Activated CD4-positive, alpha-beta T cell treated with anti-CD3 and anti-CD28 coated beads for 36 hours (primary cell): ENCODE measurements at places on chromosomes 7 and 10. TPM values are rescaled to one million over a fixed set of nuclear protein-coding genes. Genes with fewer than 3 reads are reported as not detected.

TAS2R41 gene
- not detected for total RNA-seq

PAOX gene
- total RNA-seq = 3.0 TPM

HOXA13 gene
- not detected for total RNA-seq

PLAC9 gene
- not detected for total RNA-seq

IDI2 gene
- total RNA-seq = not detected

SLC13A1 gene
- total RNA-seq = not detected

INA gene
- 0.35 TPM for total RNA-seq

TMEM213 gene
- total RNA-seq = not detected

AKR1C4 gene
- not detected for total RNA-seq

FANK1 gene
- 0.42 TPM for total RNA-seq

- no peak for DNase-seq
- H3K4me3 ChIP-seq = no peak overlapping the region
- H3K36me3 ChIP-seq = peaks cover 50% of the 10 kb centered on the region
- no peaks in the 10 kb centered on the region for H3K27me3 ChIP-seq
- H3K4me1 ChIP-seq = peaks cover 53% of the 10 kb centered on the region
- no peak overlapping the region for H3K27ac ChIP-seq
Measured at GRCh38 chr10:109898666-109899355, 24.5 kb downstream of the XPNPEP1 start.

GRCh38 chr10:114479836-114480235, 75.5 kb upstream of the AFAP1L2 start:
- H3K36me3 ChIP-seq = peaks cover 34% of the 10 kb centered on the region
- peak overlapping the region; percentile 34 for H3K27ac ChIP-seq
- H3K27me3 ChIP-seq = no peaks in the 10 kb centered on the region

- H3K4me1 ChIP-seq = no peaks in the 10 kb centered on the region
- no peak overlapping the region for H3K27ac ChIP-seq
- H3K27me3 ChIP-seq = peaks cover 3% of the 10 kb centered on the region
- no peak overlapping the region for H3K4me3 ChIP-seq
Measured at GRCh38 chr10:3548076-3548475, 236.9 kb downstream of the KLF6 start.

GRCh38 chr10:99827936-99828335, 45.5 kb downstream of the ABCC2 start:
- DNase-seq = no peak
- H3K4me3 ChIP-seq = no peak overlapping the region
- H3K36me3 ChIP-seq = peaks cover 6% of the 10 kb centered on the region
- H3K4me1 ChIP-seq = peaks cover 5% of the 10 kb centered on the region

- no peaks in the 10 kb centered on the region for H3K4me1 ChIP-seq
- H3K4me3 ChIP-seq = no peak overlapping the region
- no peaks in the 10 kb centered on the region for H3K27me3 ChIP-seq
- H3K36me3 ChIP-seq = peaks cover 6% of the 10 kb centered on the region
- no peak overlapping the region for H3K27ac ChIP-seq
Measured at GRCh38 chr10:101575580-101576210, 12.4 kb downstream of the POLL start.

GRCh38 chr7:106770191-106770590, 94.9 kb upstream of the PIK3CG start:
- DNase-seq = no peak
- H3K4me3 ChIP-seq = peak overlapping the region; percentile 5
- H3K4me1 ChIP-seq = peaks cover 70% of the 10 kb centered on the region
- no peaks in the 10 kb centered on the region for H3K27me3 ChIP-seq
- H3K27ac ChIP-seq = peak overlapping the region; percentile 77
- H3K36me3 ChIP-seq = peaks cover 4% of the 10 kb centered on the region

DNA sequence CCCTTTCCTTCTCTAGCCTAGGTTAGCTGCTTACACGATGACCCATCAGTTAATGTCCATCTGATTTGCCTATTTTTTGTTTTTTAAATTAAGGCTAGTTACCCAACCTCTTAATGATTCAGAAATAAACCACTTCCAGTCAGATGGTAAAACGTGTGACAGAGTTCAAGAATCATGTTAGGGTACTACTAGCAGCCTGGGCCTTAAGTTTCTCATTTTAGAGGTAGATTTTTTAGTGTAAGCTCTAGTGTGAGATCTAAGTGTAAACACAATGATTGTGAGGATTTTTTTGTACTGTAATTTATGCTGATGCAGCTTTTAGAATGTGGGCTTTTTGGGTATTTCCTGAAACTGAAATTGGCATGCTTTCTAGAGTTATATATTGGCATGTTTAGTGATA, 130.0 kb downstream of the CDK14 start:
- H3K4me3 ChIP-seq = no peak overlapping the region
- no peak overlapping the region for H3K27ac ChIP-seq
- no peaks in the 10 kb centered on the region for H3K36me3 ChIP-seq
- H3K4me1 ChIP-seq = no peaks in the 10 kb centered on the region
- no peak for DNase-seq

DNA sequence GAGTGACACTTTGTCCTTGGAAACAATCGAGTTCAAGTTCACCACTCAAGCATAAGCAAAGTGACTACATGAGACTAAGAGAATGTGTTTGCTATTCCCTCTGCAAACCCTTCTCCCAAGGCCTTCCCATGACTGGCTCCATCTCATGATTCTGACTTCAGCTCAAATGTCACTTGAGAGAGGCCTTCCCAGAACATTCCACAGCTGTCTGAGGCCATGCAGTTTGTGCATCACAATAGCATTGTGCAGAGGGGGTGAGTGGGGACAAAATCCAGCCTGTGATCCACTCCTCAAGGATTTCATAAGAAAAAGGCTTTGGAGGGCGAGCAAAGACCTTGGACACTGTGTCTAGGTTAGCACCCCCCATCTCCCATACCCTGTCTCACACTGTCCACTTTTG, 6.9 kb upstream of the LRMDA start:
- no peaks in the 10 kb centered on the region for H3K4me1 ChIP-seq
- H3K4me3 ChIP-seq = no peak overlapping the region
- no peak overlapping the region for H3K27ac ChIP-seq
- no peaks in the 10 kb centered on the region for H3K36me3 ChIP-seq

- no peak overlapping the region for H3K4me3 ChIP-seq
- no peaks in the 10 kb centered on the region for H3K4me1 ChIP-seq
- no peak for DNase-seq
- H3K36me3 ChIP-seq = no peaks in the 10 kb centered on the region
- H3K27ac ChIP-seq = no peak overlapping the region
Measured at GRCh38 chr10:18737841-18738240, 78.6 kb downstream of the ARL5B start.

- no peaks in the 10 kb centered on the region for H3K36me3 ChIP-seq
- peaks cover 10% of the 10 kb centered on the region for H3K4me1 ChIP-seq
- H3K4me3 ChIP-seq = no peak overlapping the region
- H3K27me3 ChIP-seq = peaks cover 17% of the 10 kb centered on the region
Measured at GRCh38 chr10:127299956-127300689, 103.7 kb upstream of the INSYN2A start.

DNA sequence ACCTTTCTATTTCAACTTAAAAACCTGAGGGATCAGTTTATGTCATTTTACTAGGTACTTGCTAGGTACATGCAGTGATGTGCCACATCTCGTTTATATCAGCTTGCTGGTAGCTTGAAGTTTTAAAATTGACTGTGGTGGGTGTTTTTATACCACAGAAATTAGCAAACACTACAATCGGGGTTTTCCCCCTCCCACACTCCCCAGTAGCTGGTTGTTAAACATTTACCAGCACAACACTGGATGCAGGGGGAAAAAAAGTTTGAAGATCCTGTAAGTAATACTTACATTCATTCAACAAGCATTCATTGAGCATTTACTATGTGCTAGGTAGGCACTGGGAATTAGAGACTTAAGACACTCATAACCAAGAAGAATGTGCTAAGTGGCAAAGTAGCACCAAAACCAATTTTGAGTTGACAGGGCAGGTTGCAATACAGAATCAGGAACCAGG, 32.6 kb downstream of the USP6NL start:
- peaks cover 5% of the 10 kb centered on the region for H3K27me3 ChIP-seq
- peaks cover 46% of the 10 kb centered on the region for H3K4me1 ChIP-seq
- H3K4me3 ChIP-seq = no peak overlapping the region
- H3K27ac ChIP-seq = peak overlapping the region; percentile 21
- H3K36me3 ChIP-seq = no peaks in the 10 kb centered on the region
- DNase-seq = peak; percentile 77

- H3K4me3 ChIP-seq = no peak overlapping the region
- no peaks in the 10 kb centered on the region for H3K4me1 ChIP-seq
- no peak for DNase-seq
- H3K27ac ChIP-seq = no peak overlapping the region
- no peaks in the 10 kb centered on the region for H3K27me3 ChIP-seq
- H3K36me3 ChIP-seq = no peaks in the 10 kb centered on the region
Measured at GRCh38 chr7:80711531-80711930, 73.1 kb downstream of the CD36 start.

DNA sequence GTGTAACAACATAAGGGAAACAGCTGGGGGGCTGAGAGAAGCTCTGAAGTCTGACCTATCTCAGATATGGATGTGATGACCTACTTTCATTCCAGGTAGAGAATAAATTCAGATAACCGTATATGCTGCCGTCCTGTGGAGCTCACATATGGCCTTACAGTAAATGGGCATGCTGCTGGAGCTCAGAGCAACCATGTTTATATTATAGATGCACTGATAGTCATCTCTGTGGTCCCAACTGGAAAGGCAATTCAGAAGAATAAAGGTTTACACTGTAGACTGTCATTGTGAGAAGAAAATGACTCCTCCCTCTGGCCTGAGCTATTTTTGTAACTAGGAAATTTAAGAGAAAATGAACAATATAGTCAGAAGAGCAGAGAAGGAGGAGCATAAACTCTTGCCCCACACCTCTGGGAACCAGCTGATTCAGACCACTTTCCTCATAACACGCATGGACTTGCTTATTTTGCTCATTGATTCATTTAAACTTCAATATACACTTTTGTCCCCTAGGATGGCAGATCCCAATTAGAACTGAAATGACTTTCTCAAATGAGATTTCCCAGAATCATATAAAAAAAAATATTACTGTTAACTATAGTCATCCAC, 69.9 kb upstream of the NXPH1 start:
- no peaks in the 10 kb centered on the region for H3K36me3 ChIP-seq
- no peaks in the 10 kb centered on the region for H3K4me1 ChIP-seq
- H3K27ac ChIP-seq = no peak overlapping the region

- peaks cover 4% of the 10 kb centered on the region for H3K4me1 ChIP-seq
- H3K27me3 ChIP-seq = peaks cover 4% of the 10 kb centered on the region
- no peak for DNase-seq
- no peak overlapping the region for H3K27ac ChIP-seq
- H3K36me3 ChIP-seq = no peaks in the 10 kb centered on the region
Measured at GRCh38 chr10:43108951-43109350, 29.3 kb upstream of the CSGALNACT2 start.

DNA sequence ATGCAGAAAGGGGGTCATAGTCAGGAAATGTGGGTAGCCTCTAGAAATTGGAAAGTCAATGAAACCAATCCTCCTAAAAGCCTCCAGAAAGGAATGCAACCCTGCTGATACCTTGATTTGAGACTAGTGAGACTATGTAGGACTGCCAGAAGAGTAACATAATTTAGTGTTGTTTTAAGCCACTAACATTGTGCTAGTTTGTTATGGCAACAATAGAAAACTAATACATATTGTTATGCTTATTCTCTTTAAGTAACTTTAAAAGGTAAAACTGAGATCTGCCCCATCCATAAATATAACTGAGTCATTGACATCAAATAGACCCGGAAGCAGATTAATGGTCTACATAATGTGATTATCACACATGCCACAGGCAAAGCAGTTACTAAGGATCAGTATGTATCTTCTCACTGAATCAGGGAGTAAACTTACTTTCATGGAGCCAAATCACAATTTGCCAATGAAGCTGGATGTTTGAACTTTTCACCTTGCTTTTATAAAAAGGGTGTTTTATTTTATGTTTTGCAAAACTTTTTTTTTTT, 146.4 kb upstream of the TMEM106B start:
- no peaks in the 10 kb centered on the region for H3K36me3 ChIP-seq
- no peak overlapping the region for H3K27ac ChIP-seq
- H3K4me3 ChIP-seq = no peak overlapping the region
- H3K27me3 ChIP-seq = peaks cover 3% of the 10 kb centered on the region
- no peak for DNase-seq
- H3K4me1 ChIP-seq = peaks cover 19% of the 10 kb centered on the region

DNA sequence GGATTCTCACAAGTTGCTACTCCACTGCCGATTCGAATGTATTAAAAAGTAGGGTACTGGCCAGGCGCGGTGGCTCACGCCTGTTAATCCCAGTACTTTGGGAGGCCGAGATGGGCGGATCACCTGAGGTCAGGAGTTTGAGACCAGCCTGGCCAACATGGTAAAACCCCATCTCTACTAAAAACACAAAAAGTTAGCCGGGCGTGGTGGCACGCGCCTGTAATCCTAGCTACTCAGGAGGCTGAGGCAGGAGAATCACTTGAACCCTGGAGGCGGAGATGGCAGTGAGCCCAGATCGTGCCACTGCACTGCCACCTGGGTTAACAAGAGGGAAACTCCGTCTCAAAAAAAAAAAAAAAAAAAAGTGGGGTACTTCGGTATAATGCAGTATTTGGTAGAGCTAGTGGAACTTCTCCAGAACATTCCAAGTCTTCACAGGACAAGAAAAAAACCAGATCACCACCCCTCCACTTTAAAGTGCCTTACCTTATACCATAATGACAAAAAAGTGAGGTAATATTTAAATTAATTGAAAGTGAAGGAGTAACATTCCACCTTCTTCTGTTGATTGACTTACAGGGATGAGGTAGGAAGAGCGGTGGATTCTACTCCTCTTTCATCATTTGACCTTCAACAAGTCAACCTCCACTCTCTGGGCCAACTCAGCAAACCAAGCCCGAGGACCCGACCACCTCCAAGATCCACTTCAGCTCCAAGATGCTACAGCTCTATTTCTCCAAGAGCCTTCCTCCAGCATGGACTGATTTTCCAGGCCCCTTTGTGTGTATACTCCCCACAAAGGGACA, 2.0 kb downstream of the BAZ1B start:
- peak; percentile 61 for DNase-seq
- peak overlapping the region; percentile 98 for H3K27ac ChIP-seq
- peak overlapping the region; percentile 99 for H3K4me3 ChIP-seq
- H3K4me1 ChIP-seq = peaks cover 46% of the 10 kb centered on the region
- peaks cover 43% of the 10 kb centered on the region for H3K36me3 ChIP-seq
- no peaks in the 10 kb centered on the region for H3K27me3 ChIP-seq

- H3K27ac ChIP-seq = no peak overlapping the region
- H3K36me3 ChIP-seq = no peaks in the 10 kb centered on the region
- H3K4me3 ChIP-seq = no peak overlapping the region
- no peaks in the 10 kb centered on the region for H3K4me1 ChIP-seq
- H3K27me3 ChIP-seq = peaks cover 8% of the 10 kb centered on the region
- no peak for DNase-seq
Measured at GRCh38 chr10:21084700-21085099, 187.6 kb upstream of the NEBL start.

DNA sequence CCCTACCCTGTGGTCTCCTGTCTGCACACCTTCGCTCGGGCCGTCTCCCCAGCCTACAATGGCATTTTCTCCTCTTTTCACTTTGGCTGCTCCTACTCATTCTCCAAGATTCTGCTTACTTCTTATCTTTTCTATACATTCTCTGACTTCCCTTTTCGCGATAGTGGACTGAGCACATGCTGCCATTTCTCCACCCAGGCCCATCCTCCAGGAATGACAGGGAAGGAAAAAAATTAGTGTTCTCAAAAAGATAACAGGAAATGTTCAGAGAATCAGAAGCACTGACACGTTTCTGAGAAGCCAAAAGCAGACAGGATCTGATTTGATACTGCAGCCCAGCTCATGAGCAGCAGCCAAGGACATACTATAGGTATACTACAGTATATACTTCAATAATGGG, 6.4 kb upstream of the ANXA11 start:
- no peaks in the 10 kb centered on the region for H3K27me3 ChIP-seq
- H3K27ac ChIP-seq = no peak overlapping the region
- no peak for DNase-seq
- H3K4me3 ChIP-seq = no peak overlapping the region
- peaks cover 7% of the 10 kb centered on the region for H3K4me1 ChIP-seq
